ENCODE measurements at places on chromosomes 11 and 22.

- no peak for DNase-seq
Observed at GRCh38 chr22:31692186-31692886, 30.3 kb upstream of the PISD start.

GRCh38 chr11:78840200-78840599 is 265.5 kb upstream of the NARS2 start:
- no peak for DNase-seq

GRCh38 chr22:42340829-42341383 is 70.5 kb upstream of the TCF20 start:
- no peak for DNase-seq

DNA sequence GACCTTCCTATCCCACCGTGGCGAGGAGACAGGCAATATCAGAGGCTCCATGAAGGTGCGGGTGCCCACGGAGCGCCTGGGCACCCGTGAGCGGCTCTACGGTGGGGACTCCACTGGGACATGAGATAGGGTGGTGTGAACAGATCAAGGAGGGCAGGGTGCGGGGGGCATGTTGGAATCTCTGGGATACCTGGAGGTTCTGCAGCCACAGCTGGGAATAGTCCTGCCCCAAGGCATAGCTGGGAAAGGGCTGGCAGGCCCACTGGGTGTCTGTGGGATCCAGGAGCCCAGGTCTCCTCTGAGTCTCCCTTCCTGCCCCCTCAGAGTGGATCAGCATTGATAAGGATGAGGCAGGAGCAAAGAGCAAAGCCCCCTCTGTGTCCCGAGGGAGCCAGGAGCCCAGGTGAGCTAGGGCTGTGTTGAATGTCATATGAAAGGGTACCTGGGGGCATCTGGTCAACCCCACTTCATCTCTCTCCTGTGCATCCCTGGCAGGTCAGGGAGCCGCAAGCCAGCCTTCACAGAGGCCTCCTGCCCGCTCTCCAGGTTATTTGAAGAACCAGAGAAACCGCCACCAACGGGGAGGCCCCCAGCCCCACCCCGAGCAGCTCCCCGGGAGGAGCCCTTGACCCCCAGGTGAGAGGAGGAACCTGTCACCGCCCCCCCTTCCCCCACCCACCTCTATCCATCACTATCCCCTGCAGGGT is 8.5 kb downstream of the PHOX2A start:
- no peak for DNase-seq

DNA sequence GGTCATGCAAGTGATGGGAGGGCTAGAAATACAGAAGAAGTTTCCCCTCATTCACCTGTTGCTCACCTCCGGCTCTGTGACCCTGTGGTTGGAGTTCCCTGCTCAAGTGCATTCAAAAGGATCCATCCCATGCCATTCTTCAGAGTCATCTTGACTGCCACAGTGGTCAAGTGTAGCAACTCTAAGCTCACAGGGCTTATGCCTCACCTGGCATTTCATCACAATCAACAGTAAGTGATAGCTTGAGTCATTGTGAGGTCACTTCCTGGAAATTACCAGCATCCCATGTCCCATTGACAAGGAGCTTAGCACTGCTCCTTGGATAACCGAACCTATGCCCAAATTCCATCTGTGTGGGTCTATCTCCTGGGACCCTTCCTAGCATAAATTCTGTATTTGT is 55.6 kb downstream of the OR4C45 start:
- DNase-seq: no peak

GRCh38 chr11:72070491-72070890 is 9.9 kb downstream of the NUMA1 start:
- no peak for DNase-seq

DNA sequence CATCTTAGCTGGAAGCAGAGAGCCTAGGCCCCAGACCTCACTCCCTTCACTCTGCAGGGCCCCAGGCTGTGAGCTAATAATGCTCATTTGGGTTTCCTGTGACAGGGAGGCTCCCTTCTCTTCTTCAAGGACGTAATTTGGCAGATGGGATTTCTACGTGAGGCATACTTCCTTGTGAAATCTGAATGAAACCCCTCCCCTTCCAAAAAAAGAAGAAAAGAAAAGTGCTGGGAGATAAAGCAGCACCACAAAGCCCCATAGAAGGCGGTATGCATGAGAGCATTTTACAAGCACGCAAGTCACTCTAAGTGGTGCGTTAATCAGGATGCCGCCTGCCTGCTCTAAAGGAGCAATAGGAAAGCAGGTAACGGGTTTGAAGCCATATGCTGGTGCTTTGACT is 5.7 kb downstream of the P2RX3 start:
- no peak for DNase-seq

DNA sequence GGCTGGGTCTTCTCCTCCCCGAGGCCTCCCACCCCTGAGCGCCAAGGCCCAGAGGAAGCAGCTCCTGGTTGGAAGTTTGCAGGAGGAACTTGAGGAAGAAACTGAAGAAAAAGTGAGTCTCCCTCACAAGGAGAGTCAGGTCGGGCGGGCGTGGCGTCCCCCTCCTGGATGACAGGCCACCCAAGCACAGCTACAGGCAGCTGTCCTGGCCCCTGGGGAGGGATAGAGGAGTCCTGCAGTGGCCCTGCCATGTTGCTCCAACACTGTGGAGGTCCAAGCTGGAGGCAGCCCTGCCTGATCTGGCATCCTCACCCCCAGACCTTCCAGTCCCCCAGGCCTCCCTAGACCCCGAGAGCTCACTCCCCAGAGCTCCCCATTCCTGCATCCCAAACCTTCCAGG is 1150.1 kb downstream of the BRD1 start:
- no peak for DNase-seq

DNA sequence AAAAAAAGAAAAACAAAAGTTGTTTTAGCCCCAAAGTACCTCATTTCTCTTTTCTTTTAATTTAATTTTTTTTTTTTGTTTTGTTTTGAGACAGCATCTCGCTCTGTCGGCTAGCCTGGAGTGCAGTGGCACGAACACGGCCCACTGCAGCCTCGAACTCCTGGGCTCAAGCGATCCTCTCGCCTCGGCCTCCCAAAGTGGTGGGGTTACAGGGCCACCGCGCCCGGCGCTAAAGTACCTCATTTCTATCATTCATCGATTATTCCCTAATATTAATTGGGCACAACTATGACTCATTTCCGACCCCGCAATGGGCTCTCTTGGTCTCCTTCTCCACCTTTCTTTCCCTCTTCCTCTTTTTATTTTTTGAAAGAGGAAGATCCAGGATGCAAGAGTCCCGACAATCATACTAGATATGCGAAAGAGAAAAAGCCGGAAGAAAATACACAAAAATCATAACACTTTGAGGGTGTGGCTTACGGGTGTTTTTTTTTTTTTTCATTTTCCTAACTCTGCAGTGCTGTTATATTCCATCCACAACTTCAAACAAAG is 475 bp upstream of the AIP start:
- no peak for DNase-seq
